Right ventricle myocardium inferior (tissue), 1 donor: ENCODE measurements at places on chromosomes 12 and 14.
A peak's percentile ranks its signal among the peaks of the same experiment; 100 is the strongest.

DNA sequence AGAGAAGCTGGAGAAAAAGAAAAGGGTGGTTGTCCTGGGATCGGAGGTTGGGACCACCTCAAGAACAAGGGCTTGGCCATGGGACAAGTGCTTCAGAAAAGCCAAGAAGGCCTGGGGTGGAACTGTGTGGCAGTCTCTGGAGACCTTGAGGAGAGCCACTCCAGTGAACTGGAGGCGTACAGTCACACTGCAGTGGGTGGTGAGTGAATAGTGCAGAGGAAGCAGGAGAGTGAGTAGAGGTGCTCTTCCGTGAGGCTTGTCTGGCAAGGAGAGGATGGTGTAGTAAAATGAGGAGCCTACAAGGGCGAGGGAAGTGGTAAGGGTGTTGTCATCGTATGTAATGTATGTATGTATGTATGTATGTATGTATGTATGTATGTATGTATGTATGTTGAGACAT, 20.9 kb downstream of the RASSF3 start:
- no peak for DNase-seq

DNA sequence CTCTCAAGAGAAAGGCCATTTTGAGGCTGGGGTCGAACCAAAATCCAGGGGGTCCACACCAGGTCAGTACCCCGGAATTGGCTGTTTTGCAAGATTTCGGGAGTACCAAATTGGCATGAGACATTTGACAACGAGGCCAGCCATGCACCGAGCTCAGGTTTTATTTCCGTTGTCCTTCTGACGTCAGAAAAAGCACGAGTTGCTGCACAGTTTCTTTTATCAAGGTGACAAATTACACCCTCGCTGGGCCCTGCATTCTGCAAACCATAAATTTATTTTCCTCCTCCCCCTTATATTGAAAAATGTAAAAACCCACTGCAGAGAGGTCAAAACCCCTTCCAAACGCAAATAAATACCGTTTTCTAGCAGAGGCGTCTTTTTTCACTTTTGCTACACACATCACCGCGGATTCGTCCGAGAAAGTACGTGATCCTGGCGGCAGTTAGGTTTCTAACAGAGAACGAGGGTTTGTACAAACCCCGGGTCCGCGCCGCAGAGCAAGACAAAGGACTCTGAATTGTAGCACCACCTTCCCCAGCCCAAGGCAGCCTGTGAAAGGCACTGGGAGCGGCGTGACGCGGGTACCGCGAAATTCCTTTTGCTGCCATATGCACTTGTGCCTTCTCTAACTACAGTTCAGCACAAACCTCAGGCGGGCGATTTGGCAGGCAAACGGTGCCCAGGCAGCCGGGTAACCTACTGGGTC, 1.8 kb downstream of the SLC38A1 start:
- DNase-seq: peak; percentile 81

DNA sequence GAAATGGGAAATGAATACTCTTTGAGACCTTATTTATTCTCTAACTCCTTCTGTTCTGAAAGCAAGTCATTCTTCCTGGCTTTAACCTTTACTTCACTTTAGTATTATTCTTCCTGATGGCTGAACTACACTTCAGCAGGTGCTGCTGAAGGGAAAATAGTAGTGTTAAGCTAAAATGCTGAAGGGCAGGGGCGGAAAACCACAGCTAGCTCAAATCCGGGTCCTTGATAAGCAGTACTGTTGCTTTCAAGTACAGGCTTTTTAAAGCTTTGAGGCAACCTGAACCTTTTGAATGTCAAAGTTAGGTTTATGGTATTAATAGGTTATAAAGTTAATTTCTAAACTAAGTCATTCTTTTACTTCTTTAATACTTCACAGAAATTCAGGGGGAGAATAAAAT, 10.7 kb downstream of the CCDC196 start:
- no peak for DNase-seq

DNA sequence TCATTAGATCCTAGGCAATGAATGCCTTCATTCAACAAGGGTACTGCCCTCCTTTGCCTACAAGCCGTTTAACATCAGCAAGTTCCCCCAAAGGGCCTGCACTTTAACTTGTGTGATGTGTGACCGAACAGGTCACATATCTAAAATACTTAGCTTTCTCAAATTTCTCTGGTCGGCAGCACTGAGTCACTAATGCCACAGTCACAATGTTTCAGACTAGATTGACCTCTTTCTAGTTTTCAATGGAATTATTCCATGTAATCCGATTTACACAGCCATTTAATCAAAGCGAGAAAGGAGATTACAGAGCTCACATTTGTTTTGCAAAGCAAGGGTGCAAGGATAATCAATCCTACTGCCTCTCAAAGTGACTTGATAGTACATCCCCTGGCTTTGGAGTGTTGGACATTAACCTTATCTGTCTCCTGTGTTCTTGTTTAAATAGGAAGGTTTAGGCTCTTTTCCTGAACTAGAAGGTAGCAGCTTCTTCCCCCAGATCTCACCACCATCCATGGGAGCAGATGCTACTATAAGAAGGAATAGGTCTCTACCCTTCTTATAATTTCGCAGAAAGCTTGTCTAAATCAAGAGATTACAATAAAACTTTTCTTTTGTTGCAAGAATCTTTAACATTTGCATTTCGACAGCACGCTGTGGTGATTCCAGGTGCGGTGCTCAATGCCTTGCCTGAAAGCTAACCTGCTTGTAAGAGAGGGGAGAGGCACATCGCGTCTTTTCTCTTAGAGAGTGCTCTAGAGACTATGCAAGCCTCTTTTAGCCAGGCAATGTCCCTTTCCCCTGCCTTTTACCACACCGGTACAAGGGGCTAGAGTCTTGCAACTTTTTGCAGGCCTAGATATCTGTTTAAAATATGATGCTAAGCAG, 1.8 kb downstream of the KITLG start:
- DNase-seq: no peak
